Ascending aorta (tissue), 2 donors: ENCODE measurements at places on chromosomes 3 and 15.

GRCh38 chr3:195388380-195388779 lies 54.4 kb downstream of the ACAP2 start:
- DNase-seq, result no peak

GRCh38 chr3:151216641-151217607 lies 13.9 kb upstream of the GPR171 start:
- no peak for DNase-seq

DNA sequence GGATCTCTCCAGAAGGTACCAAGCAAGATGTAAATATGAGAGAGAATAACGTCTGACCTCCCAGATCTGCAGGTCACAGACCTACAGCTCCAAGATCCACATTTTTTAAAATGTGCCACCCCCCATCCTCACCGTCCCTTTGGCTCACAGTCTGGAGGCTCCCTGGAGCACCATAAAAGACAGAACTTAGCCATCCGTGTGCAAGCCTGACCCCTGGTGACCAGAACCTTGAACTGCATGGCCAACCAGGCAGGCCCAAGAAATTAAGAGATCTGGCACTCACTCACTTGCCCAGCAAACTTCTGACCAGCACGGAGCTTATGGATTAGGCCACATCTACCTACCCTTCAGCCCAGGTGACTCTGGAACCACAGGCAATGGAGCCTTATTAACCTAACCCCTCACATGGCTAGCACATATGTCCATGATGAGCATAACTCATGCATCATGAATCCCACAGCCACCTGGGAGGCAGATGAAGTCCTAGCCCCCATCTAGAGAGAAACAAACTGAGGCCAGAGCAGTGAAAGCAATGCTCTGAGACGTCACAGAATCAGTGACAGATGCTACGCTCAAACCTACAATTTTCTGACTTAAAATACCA lies 275.3 kb downstream of the UACA start:
- peak; percentile 87 for DNase-seq

GRCh38 chr15:87722941-87723691 lies 533.4 kb downstream of the NTRK3 start:
- DNase-seq, result no peak

DNA sequence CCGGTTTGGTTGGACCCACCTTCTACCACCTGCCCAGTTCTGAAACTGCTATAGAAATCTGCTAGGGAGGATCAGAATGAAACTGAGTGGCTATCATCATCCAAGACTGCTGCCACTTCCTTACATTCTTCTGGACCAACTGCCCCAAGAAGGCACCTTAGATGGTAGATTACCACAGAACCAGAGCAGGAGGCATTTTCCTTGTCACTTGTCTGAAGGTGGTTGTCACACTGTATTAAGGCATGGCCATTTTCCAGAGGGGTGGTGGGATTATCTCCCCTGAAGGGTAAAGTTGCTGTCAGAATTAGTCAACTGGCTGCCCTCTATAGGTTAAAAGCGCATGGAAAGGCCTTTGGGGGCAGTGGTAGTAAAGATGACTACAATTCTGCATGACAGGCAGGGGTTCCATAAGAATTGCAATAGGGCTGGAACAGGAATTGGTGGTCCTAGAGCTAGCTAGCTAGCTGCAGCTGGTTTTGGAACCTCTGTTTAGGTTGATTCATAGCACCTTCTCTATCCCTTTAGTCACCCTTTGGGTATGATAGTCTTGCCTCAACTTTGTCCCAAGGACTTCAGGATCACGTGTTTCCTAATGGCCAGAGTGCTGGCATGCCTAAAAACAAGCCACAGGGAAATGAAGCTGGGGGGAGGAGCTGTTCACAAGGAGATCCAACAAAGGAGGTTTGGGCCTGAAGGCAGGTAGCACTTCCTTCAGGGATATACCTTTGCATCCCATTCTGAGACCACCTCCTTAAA lies 4.8 kb upstream of the CSPG5 start:
- no peak for DNase-seq

DNA sequence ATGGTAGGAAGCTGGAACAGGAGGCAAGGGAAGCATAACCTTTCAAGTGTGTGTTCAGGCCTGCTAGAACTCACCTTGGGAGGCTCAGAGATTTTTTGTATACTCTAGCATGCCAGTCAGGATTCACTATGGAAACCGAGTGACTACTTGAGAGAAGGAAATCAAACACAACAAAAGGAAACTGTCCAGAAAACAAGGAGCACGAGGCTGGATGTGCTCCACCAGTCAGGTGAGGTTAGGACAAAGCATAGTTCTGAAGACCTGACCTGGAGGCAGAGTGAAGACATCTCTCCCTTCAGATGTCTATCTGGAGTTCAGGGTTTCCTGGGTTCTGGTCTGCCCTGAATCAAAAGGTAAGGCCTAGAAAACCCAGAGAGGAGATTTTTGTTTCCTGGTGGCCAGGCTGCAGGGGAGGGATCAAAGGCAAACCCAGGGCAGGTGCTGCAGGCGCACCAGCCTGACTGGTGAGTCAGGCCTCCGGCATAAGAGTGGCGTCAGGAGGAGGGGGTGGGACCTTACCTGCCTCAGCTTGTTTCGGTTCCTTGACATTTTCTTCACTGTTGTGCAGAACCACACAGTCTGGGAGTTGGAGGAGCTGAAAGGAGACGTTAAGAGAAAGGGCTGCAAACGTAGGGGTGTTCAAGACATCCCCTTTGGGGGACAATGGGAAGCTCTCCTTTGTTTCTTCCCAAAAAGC lies 52.2 kb upstream of the OSBPL11 start:
- no peak for DNase-seq

DNA sequence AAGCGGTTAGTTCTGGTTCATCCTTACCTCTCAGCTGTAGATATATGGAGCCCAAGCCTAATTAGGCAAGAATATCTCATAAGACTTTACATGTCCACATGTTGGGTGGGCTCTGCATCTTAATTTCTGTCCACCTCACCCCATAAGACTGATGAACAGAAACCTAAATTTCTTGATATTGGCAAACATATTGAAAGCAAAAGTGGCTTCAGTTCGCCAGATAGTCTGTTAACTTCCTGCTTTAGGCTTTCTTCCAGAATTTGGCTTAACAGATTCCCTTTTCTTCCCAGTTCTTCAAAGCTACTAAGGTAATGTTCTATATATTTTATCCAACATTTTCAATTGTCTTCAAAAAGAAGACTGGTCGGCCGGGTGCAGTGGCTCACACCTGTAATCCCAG lies 19.7 kb downstream of the GABPB1 start:
- DNase-seq, result no peak

GRCh38 chr3:152477422-152477821 lies 208.7 kb downstream of the MBNL1 start:
- DNase-seq, result no peak

- DNase-seq, result no peak
Measured at GRCh38 chr3:172464306-172464705, 16.1 kb upstream of the GHSR start.

DNA sequence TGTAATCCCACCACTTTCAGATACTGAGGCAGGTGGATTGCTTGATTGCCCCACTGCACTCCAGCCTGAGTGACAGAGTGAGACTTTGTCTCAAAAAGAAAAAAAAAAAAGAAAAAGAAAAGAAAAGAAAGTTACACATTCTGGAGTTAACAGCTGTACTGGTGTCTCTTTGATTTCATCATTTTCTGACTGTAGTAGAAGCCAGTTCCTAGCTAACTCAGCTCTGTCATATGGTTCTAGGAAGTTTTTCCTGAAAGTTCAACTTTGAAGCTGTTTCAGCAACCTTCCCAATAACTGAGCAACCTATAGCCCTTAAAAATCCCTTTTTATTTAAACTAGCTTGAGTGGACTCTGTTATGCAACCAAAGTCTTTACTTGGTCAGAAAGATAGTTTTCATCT lies 104.6 kb upstream of the STRIT1 start:
- no peak for DNase-seq

DNA sequence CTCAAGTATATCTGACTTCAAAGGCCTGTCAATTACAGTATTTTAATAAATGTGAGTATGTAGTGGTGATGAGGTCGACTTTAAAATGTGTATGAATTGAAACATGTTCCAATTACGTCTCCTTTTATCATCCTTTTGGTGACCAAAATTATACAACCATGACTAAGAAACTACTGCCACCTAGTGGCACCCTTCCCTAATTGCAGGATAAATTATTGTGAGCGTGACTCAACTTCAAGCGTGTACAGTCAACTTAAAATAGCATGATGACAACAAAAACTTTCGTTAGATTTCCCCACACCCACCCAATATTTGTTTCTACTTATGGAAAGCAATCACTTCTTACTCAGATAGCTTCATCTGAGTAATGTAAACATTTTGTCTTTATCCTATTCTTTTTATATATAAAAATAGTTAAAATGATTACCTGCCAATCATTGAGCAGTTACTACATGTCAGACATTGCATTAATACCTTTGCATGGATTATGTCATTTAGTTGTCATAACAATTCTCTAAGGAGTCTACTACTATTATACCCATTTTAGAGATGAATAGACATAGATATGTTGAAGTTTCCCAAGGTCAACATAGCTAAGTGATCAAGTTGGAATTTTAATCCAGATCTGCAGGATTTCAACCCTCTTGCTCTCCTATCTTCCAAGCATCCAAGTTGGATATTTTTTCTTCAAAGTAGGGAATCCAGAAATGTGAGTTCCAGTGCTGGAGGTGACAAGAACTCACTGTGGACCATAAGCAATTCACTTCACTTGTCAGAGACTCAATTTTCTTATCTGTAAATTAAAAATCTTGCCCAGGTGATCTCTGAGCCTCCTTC lies 106.0 kb downstream of the MEX3B start:
- no peak for DNase-seq

GRCh38 chr3:123105201-123106189 lies 38.7 kb downstream of the PDIA5 start:
- no peak for DNase-seq

- DNase-seq, result no peak
Measured at GRCh38 chr3:41334426-41334825, 135.1 kb downstream of the CTNNB1 start.

- DNase-seq, result no peak
Measured at GRCh38 chr3:184172681-184173373, 1.8 kb upstream of the AP2M1 start.

DNA sequence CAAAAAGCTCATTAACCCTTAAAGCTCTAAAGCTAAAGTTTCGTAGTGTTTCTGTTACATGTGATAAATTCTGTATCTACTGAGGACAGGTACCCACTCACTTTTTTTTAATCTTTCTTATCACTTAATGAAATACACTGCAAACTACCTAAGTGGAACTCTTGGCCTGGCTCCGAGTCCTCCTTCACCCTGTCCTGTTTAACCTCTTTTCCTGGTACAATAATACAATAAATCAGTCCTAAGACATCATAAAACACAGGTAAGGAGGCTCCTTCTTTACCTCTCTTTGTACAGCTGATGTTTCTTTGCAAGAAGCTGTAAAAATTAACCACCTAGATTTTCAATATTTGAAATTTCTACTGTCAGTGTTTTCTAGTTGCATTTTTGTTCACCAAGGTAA lies 15.8 kb downstream of the SEMA6D start:
- DNase-seq, result no peak

- no peak for DNase-seq
Measured at GRCh38 chr3:109806929-109807328, 469.6 kb upstream of the DPPA4 start.

GRCh38 chr3:90134090-90134489 lies 1026.7 kb downstream of the EPHA3 start:
- DNase-seq, result no peak

GRCh38 chr3:99630815-99631214 lies 7.6 kb upstream of the COL8A1 start:
- no peak for DNase-seq

- DNase-seq, result peak; percentile 25
Measured at GRCh38 chr3:197949778-197950676, at the start of gene RPL35A. TSS of gene RPL35A (plus strand) at chr3:197950190. CDS start at chr3:197950968, 778 bp downstream.

DNA sequence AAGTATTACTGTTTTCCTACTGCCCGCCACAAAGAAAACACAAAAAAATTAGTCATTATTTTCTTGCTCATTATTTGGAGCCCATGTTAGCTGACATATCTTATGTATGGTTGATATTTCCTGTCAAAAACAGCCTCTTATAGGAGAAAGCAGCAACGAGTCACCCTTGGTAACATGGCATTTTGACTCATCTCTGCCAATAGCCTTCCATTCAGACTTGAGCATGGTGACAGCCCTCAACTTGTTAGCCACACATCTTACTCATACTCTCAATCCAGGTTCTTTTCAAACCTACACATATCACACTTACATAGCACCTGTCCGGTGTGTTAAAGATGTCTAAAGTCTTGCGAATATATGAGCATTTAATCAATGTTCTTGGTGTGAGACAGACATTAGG lies 109.4 kb upstream of the SAMMSON start:
- no peak for DNase-seq

- no peak for DNase-seq
Measured at GRCh38 chr3:159996018-159996417, 7.4 kb downstream of the IL12A start.

DNA sequence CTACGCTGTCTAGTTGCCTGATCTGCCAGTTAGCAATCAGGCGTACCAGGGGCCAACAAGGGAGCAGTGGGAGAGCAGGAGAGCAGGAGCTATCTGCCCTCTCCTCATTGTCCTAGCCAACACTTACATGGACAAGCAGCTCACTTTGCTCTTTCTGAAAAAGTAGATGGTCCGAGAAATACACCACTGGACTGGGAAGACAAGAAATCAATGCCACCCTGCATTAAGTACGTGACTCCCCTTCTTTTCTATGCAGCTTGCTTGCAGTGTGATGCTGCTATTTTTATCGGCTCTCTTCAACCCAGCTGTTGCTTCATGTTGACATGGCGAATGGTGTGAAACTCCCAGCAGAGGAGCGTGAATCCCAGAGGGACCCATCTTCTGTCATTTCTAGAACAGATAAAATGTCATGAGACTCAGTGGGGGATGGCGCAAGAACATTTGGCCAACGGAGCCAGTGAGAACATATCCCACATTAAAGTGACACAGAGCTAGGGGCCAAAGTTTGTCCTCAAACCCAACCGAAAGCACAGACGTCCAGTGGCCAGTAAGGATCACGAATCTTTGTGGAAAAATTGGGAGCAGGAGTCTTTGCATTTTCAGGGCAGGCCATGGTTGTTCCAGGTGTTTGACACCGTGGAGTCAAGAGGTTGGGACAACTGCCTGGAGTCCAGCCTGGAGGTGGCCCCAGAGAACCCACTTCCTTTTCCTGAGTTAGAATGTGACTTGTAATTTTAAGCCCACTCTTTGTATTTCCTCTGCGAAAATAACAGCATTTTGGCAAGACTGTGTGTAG lies 53.7 kb upstream of the MEF2A start:
- DNase-seq, result no peak

DNA sequence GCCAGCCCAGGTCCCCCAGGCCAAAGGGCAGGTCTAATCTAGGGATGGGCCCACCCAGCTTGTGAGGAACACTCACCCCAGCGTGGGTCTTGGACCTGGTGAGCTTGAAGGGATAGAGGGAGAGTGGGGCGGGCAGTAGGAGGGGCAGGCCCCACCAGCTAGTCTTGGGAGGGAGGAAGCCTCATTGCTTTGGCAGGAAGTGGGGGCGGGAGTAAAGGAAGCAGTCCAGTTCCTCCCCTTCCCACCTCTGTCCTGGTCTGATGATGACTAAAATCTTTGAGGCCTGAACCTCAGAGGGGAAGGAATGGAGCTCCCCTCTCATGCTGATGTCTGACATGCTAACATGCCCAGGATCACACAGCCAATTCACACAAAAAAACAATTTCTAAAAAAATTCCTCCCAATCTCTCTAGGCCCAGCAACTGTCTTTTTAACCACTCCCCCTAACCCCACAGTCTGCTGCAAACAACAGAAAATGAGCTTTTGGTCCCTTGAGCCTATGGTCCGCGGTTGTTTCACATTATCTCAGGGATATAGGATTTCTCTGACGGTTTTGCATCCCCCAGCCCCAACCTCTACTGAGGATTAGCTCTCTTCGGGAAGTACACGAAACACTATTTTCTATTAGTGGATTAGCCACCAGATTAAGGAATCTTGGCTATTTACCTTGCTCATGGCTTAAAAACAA lies 30.7 kb upstream of the DUSP7 start:
- DNase-seq, result no peak
